GM12878 (cell line): ENCODE measurements at places on chromosomes 11 and 22. TPM values are rescaled to one million over a fixed set of nuclear protein-coding genes. Genes with fewer than 3 reads are reported as not detected.
A peak's percentile ranks its signal among the peaks of the same experiment; 100 is the strongest.

The OR4C3 gene
- total RNA-seq: not detected in 2 replicates

DNA sequence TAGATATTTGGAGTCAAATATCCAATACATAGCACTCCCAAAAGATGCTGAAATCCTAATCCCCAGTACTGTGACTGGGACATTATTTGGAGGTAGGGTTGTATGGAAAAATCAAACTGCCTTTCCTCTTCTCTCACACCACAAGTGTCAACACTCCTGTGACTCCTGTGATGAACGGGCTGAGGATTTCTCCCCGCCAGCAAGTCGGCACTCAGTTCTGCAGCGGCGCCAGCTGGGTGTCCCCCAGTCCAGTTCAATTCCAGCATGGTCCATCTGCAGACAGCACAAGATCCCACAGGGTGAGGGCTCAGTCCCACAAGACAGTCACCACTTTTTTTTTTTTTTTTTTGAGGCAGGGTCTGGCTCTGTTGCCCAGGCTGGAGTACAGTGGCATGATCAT is 4.3 kb upstream of the PARVB start:
- no peaks in the 10 kb centered on the region for H3K36me3 ChIP-seq
- H3K4me3 ChIP-seq: no peak overlapping the region
- H3K27ac ChIP-seq: no peak overlapping the region
- DNase-seq: no peak

DNA sequence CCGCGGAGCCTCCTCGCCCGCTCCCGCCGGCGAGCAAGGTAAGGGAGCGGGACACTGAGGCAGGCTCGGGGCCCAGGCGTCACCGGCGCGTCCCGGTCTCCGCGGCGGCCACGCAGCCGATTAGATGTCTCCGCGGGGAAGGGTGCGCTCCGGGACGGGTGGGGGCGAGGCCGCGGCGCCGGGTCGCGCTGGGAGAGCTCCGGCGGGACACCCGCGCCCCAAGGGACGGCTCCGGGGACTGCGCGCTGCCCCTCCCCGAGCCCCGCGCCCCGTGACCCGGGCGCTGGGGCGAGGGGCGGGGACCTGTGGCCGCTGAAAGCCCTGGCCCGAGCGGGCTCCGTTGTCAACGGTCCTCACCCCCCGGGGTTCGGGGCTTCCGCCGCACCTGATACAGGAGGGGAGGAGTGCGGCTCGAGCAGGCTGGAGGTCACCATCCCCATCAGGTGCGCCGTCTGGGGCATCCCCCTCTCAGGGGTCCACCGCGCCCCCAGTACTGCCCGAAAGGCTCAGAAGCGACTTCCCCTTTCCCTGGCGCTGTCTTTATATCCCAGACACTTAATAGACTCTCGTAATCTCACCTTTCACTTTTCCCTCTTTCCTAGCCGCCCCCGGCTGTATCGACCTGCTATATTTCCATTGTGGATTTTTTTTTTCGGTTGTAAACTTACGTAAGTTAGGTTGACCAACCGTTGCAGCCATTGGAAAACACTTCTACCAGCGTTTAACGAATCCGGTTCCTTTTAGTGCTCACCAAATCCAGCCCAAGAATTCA is 573 bp downstream of the PPFIA1 start:
- H3K36me3 ChIP-seq: peaks cover 10% of the 10 kb centered on the region; the same call in 1 of the 2 replicates
- peak overlapping the region; percentile 65 for H3K27ac ChIP-seq
- no peaks in the 10 kb centered on the region for H3K27me3 ChIP-seq
- no peak for DNase-seq

The OR5I1 gene
- not detected in 2 replicates for total RNA-seq

The SYT12 gene
- 1.4 and 1.6 TPM in 2 replicates for total RNA-seq
